AG09309 (cell line): ENCODE measurements at places on chromosomes 1 and 21.

- DNase-seq: peak; percentile 31
Measured at GRCh38 chr1:36008546-36009197, 75.2 kb upstream of the TEKT2 start.

DNA sequence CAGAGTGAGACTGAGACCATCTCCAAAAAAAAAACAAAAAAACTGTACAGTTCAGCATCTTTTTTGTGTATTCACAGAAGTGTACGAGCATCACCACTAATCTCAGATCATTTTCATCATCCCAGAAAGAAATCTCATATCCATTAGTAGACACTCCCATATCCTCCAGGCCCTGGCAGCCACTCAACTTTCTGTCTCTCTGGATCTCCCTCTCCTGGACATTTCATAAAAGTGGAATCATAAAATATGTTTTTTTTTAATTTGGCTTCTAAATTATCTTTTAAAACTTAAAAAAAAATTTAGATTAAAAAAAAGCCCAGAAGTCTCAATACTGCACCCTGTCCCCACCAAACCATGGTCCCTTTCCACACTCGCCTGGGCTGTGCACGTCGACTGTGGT, 22.1 kb downstream of the RIPPLY3 start:
- DNase-seq: no peak

GRCh38 chr1:3787349-3787715, 9.0 kb downstream of the LRRC47 start:
- no peak for DNase-seq

DNA sequence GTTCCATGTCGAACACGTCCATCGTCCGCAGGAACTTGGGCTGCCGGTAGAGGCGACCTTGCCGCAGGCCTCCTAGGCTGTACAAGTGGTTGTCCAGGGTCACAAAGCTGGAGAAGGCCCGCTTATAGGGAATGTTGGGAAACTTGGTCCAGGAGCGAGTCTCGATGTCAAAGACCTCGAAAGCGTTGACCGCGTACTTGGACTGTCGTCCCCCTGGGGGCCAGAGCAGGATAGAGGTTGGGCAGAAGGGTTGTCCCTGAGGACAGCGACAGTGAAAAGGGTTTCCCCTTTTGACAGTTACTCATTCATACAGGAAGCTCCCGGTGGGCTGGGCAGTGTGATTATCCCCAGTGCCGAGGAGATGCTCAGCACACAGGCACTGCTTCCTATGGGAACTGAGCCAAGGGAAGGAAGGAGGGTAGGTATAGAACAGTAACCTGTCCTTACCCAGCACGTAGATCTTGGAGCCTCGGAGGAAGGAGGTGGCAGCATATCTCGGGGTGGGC, 17.5 kb downstream of the KLHDC8A start:
- no peak for DNase-seq

- DNase-seq: no peak
Measured at GRCh38 chr1:212101251-212101650, 65.7 kb downstream of the DTL start.

- no peak for DNase-seq
Measured at GRCh38 chr1:116175611-116176010, 64.4 kb downstream of the MAB21L3 start.

GRCh38 chr1:27523337-27524020, 33.5 kb upstream of the WASF2 start:
- DNase-seq: no peak

- DNase-seq: peak; percentile 44
Measured at GRCh38 chr1:202367271-202367670, 18.8 kb downstream of the PPP1R12B start.

DNA sequence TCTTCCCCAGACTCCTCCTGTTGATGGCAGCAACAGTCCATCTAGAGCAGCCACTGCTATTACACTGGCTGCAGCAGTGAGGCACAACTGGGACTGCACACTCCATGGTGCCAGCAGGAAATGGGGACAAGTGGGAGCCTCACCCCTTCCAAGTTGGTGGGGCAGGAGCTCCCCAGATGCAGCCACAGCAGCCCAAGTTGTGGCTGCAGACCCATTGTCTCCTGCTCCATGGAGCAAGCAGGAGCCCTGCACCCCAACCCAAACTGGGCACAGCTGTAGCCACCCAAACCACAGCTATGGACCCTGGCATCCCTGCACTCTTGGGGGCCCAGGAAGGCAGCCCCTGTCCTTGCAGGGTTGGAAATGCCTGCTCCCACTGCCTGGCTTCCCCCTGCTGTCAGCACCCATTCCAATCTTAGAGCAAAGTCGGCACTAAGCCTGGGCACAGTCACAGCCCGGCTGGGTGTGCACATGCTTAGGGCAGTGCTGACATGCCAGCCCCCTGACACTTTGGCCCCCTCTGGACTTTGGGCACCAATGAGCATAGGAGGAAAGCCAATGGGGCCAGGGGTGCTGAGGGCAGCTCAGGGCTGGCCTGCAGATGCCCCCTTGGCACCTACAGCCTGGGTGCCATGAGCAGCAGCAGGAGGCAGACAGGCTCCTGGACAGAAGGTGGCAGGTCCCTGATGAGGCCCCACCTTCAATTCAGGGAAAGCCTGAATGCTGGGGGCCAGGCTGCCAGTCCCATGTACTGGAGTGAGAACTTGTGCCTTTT, 44.0 kb downstream of the MATN1 start:
- no peak for DNase-seq

DNA sequence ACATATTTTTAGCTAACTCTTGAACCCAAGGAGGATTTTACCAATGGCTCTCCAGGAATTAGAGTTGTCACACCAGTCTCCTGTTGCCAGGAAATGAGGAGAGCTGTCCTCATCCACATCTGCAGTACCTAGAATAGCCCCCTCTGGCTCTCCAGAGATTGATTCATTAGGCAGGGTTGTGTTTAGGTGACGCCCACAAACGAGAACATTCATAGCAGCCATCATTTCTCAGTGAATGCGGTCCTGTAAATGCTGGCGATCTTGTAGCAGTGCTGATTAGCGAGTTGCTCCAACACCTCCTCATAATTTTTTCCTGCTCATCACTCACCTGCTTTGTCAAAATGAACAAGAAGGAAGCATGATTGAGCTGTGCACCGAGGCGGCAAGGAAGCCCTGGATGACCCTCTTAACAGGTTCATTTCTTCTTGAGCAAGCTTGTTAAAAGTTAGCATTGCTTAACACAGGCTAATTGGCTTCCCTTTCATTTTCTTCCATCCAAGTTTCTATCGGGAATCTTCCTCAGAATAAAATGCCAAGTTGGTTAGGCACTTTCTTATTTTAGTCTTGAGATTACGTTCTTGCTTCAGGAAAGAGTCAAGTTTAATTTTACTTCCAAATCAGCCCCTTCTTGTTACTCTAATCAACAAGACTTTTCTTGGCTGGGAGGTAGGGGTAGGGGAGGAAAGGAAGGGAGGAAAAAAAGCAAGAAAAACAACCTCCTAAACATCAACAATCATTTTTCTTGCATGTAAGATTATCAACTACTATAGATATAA, 16.5 kb upstream of the KLHDC8A start:
- DNase-seq: no peak

GRCh38 chr21:21806711-21807597, 808.7 kb downstream of the NCAM2 start:
- DNase-seq: no peak

GRCh38 chr1:8423692-8424538, 106.0 kb downstream of the SLC45A1 start:
- no peak for DNase-seq

GRCh38 chr1:182622901-182623528, 18.8 kb upstream of the RGS16 start:
- no peak for DNase-seq

DNA sequence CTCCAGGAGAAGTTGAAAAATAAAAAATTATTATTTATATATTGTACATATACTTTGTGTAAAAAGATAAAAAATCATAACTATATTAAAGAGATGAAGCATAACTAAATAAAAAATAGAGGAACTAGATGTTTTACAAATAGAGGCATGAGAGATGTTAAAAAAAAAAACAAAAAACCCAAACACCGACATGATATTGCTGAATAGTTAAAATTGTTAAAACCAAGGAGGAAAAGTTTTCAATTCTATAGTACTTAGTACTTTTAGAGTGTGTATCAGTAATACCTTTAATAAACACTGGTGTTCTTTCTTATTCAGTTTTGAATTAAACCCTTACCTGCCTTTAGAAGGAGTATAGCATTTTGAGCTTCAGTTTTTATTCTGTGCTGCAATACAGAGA, 32.1 kb downstream of the BACH1 start:
- no peak for DNase-seq

DNA sequence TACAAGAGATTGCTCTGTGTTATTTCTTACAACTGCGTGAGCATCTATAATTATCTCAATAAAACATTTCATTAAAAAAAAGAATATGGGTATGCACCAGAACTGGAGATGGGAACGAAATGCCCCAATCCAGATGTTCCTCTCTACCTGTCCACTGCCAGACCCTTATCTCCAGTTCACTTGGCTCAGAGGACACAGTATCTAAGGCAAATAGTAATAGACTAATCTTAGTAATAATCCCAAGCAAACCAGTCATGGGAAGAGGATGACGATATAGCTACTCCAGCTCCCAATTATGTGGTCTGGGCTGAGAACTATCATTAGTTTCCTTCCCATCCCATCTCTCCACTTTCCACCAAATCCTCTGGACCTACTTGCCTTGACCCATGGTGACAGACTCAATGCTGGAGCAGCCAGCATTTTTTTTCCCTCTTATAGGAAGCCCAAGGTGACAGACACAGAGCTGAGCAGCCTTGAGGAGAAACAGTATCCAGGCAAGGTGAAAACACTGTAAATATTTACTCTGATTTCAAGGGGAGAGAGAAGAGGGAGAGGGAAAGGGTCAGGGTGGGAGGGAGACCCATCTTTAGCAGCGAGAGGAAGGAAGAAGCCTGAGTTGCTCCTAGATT, 28.7 kb downstream of the DDX20 start:
- DNase-seq: no peak

DNA sequence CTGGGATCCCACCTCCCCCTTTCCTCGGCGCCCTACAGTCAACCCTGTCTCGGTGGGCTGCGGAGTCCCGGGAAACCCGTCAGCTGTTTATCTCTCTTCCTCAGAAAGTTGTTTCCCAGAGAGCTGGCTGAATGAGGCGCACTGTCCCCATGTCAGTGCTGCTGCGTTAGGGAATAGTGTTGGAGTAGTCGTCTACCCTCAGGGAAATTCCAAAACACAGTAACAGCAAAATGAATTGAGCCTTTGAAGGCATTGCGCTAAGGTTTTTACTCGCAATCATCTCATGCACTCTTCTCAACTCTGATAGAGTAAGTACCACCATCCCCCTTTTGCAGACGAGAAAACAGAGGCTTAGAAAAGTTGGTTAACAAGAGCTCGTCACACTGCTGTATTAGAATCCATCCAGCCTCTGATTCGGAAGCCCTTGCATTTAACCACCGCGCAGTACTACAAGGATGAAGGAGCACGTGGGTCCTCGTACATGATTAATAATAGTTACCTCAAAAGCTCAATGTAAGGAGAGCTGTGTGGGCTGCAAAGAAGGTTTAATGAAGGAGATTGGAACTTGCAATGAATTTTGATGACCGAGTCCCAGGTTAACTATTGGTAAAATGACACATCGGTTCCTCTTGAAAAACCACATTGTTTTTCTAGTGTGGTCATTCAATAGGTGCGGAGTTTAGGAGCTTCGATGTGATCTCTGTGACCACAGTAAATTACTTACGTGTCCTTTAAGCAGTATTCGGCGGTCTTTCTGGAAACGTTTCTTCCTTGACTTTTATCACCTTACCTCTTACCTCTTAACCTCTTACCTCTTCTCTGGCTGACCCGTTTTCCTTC, 788 bp upstream of the EDEM3 start:
- no peak for DNase-seq

DNA sequence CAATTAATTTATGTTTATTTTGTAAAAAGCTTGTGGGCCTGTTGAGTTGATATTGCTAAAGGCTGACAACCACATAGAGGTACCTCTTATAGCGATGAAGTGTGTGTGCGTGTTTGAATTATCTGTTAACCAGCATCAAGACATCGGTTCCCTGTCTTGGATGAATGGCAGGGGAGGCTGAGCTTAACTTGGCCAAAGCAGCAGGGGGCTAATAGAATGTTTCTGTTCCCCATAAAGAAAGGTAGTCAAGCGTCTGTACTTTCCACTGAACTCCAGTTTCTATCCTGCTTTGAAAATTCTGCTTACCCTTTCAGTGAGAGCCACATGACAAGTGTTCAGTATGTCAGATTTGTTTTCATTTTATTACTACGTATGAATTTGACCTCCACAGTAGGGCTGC, 63.0 kb downstream of the ROR1 start:
- DNase-seq: no peak

DNA sequence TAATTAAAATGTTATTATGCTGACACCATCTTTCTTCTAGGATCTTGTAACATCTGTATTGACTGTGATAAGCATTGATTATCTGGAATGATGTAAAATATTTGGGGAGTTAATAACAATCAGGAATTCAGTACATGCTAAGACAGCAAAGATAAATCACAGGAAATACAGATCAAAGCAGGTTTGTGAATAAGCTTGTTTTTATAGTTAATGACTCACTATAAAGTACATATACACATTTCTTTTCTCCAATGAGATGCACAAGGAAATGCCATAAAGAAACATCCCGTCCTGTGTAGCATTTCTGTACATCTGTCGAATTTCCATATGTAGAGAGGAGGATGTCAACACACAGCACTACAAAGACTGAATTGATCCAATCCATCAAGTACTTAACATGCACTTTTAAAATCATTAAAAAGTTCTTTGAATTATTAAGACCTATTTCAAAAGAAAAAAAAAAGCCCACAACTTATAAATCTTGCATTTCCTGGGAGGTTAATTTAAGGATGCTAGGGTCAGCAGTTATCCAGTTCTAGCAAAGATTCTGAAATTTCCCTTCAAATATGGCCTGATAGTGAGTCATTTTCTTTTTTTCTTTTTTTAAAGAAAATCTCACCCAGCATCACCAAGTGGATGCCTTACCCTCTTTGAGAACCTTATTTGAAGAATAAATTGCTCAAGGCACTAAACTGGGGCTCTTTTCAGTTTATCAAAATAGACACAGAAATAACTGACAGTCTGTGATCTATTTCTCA, 243.2 kb upstream of the NR5A2 start:
- DNase-seq: no peak
